Parietal lobe (tissue), 2 donors: ENCODE measurements at places on chromosomes 2 and 18. TPM values are rescaled to one million over a fixed set of nuclear protein-coding genes. Genes with fewer than 3 reads are reported as not detected.

PGAP1 gene
- total RNA-seq, result 174 TPM

NRP2 gene
- 37.9 TPM for total RNA-seq

DES gene
- not detected for total RNA-seq

RPRM gene
- total RNA-seq, result 71.7 TPM
